Endothelial cell of coronary artery (primary cell): ENCODE measurements at places on chromosomes 5 and 9. TPM values are rescaled to one million over a fixed set of nuclear protein-coding genes. Genes with fewer than 3 reads are reported as not detected.

Gene LRRC19
- not detected in 2 replicates for total RNA-seq

Gene ANKRD31
- total RNA-seq, result under 0.01 TPM in 1 of 2 replicates, not detected in the other

Gene BRINP1
- under 0.01 TPM in 1 of 2 replicates, not detected in the other for total RNA-seq

Gene GFI1B
- total RNA-seq, result not detected in 2 replicates

Gene IL33
- total RNA-seq, result 39.9 and 138 TPM in 2 replicates

Gene SMIM32
- total RNA-seq, result not detected in 2 replicates

Gene DMRTA1
- 0.18 and 0.19 TPM in 2 replicates for total RNA-seq

Gene PCDHGC4
- 0.90 and 1.4 TPM in 2 replicates for total RNA-seq

Gene FOXD4
- total RNA-seq, result 0.09 and 0.19 TPM in 2 replicates

Gene TRIM36
- total RNA-seq, result 0.36 and 0.66 TPM in 2 replicates

Gene SH3TC2
- total RNA-seq, result 3.2 and 6.0 TPM in 2 replicates

Gene MUSK
- total RNA-seq, result under 0.01 TPM in 1 of 2 replicates, not detected in the other

Gene ZNF484
- total RNA-seq, result 11.9 and 13.0 TPM in 2 replicates
